ENCODE measurements at places on chromosomes 12 and 14. TPM values are rescaled to one million over a fixed set of nuclear protein-coding genes. Genes with fewer than 3 reads are reported as not detected.

The SPIC gene
- polyA plus RNA-seq = 0.97 TPM

The PARPBP gene
- polyA plus RNA-seq = 9.2 TPM

The CCDC38 gene
- 0.18 TPM for polyA plus RNA-seq

The NGDN gene
- polyA plus RNA-seq = 32.3 TPM

The RNASE1 gene
- polyA plus RNA-seq = 178 TPM

The DDX55 gene
- polyA plus RNA-seq = 26.4 TPM

The ADCY6 gene
- 38.6 TPM for polyA plus RNA-seq

The LMNTD1 gene
- 0.80 TPM for polyA plus RNA-seq

The GPD1 gene
- 15.0 TPM for polyA plus RNA-seq

The WSCD2 gene
- polyA plus RNA-seq = 1.3 TPM

The GLT8D2 gene
- polyA plus RNA-seq = 64.8 TPM

The COCH gene
- 4.7 TPM for polyA plus RNA-seq

The TSPAN9 gene
- polyA plus RNA-seq = 108 TPM

The PTPN6 gene
- not detected for polyA plus RNA-seq

The ZBTB42 gene
- polyA plus RNA-seq = 3.4 TPM

The RFX4 gene
- 0.25 TPM for polyA plus RNA-seq

The TMPRSS12 gene
- polyA plus RNA-seq = not detected

The MSI1 gene
- 3.5 TPM for polyA plus RNA-seq

The FITM1 gene
- 126 TPM for polyA plus RNA-seq

The NTF3 gene
- polyA plus RNA-seq = 3.9 TPM

The VRTN gene
- not detected for polyA plus RNA-seq

The WASHC3 gene
- 33.9 TPM for polyA plus RNA-seq

The HAL gene
- 3.5 TPM for polyA plus RNA-seq

The AKAP3 gene
- 0.82 TPM for polyA plus RNA-seq

The RHOJ gene
- polyA plus RNA-seq = 62.4 TPM

The CIDEB gene
- polyA plus RNA-seq = 15.5 TPM

The CRY1 gene
- polyA plus RNA-seq = 30.0 TPM

The ACSM4 gene
- not detected for polyA plus RNA-seq

The MYL2 gene
- polyA plus RNA-seq = 1,399 TPM

The C12orf54 gene
- not detected for polyA plus RNA-seq

The OTX2 gene
- not detected for polyA plus RNA-seq

The KRT2 gene
- not detected for polyA plus RNA-seq

The RBMS2 gene
- 26.4 TPM for polyA plus RNA-seq

The CRACR2A gene
- polyA plus RNA-seq = not detected

The PLD4 gene
- 2.6 TPM for polyA plus RNA-seq

The ST8SIA1 gene
- polyA plus RNA-seq = 9.3 TPM

The KCNH3 gene
- polyA plus RNA-seq = 1.2 TPM

The FSCB gene
- not detected for polyA plus RNA-seq

The MDM1 gene
- polyA plus RNA-seq = 14.2 TPM

The GNB3 gene
- polyA plus RNA-seq = 40.1 TPM

The HOXC13 gene
- polyA plus RNA-seq = not detected

The KERA gene
- 49.6 TPM for polyA plus RNA-seq

The AMN gene
- 0.41 TPM for polyA plus RNA-seq

The DEGS2 gene
- polyA plus RNA-seq = 0.96 TPM

The AMIGO2 gene
- 1.5 TPM for polyA plus RNA-seq

The HVCN1 gene
- polyA plus RNA-seq = 4.6 TPM

The TSPAN19 gene
- polyA plus RNA-seq = 0.20 TPM

The CAPZA3 gene
- not detected for polyA plus RNA-seq

The OR10AD1 gene
- polyA plus RNA-seq = 0.33 TPM
